ENCODE measurements at places on chromosomes 16 and 17.

- DNase-seq = no peak
Observed at GRCh38 chr16:84484579-84485254, 19.7 kb downstream of the MEAK7 start.

DNA sequence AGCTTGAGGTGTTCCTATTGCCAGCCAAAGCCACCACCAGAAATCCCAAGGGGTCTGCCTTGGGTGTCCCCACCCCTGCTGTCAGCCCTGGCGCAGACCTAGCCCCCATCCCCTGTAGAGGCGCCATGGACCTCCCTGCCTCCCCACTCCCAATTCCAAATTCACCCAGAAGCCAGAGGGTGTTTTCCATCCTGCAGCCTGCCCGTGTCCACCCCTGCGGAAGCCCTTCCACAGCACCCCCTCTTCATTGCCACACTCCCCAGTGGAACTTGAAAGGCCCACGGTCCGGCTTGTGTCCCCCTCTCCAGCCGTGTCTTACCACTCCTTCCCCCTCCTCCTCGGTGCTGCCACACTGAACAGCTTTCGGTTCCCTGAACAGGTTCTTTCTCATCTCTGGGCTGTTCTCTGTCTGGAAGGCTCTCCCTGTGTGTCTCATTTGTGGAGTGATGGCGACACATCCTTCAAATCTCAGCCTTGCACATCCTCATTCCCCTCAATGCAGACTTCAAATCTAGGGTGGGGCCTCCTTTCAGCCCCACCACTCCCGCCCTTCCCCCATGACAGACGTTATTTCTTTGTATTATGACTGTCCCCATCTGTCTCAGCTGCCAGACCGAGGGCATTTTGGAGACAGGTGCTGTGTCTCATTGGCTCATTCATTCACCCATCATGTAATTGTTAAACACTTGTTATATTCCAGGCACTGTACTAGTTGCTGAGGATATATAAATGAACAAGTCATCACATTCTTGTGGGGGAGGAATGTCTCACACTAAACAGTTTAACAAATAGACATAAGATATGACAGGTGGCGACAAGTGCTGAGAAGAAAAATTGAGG is 36.3 kb downstream of the ADGRG5 start:
- DNase-seq = no peak

DNA sequence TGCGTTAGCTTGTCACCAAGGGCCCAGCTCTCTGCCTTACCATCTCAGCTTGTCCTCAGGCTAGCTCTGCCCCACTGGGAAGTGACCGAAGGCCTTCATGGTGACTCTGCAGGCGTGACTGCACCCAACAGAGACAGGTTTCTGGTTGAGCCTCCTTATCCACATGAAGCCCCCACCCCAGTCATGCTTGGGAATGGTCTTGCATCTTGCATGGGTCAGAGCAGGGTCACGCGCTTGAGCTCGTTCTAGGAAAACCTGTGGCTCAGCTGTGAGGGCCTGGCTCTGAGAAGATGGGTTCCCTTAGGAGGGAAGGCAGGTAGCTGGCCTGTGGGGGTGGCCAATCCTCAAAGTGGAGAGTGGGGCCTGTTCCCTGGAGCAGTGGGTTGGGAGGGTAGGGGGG is 122.8 kb downstream of the BANP start:
- no peak for DNase-seq

DNA sequence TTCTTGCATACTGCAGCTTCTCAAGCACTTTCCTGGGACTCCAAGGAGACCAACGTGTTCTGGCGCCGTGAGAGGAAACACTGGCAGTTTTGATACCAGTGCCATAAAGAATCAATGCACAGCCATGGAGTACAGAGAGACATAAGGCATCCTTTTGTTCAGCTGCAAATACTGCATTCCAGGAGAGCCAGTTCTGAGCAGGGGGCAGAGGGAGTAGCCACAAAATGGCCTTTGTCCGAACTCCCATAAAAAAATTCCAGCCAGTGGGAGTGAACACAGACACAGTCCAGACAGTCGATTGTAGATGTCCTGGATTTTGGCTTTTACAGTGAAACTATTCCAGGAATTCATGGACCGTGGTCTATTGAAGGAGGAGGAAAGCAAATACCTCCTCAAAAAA is 36.2 kb upstream of the TEKT3 start:
- DNase-seq = no peak

GRCh38 chr16:80250381-80250780 is 290.4 kb upstream of the DYNLRB2 start:
- no peak for DNase-seq

DNA sequence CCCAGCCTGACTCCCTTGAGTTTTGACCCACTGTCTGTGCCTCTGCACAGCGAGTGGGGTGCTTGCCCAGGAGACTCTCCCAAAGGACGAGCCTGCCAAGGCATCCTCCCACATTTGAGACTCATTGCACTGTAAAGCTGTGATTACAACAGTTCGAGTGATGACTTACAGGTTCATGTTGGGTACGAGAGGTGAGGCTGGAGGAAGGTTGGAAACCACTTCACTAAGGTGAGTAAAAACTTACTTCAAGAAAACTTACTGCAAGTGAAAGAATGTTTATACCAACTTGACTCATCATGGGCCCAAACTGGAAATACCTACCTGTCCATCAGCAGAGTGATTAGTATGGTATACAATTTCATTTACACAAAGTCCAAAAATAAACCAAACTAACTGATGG is 360.1 kb upstream of the CDH11 start:
- no peak for DNase-seq

DNA sequence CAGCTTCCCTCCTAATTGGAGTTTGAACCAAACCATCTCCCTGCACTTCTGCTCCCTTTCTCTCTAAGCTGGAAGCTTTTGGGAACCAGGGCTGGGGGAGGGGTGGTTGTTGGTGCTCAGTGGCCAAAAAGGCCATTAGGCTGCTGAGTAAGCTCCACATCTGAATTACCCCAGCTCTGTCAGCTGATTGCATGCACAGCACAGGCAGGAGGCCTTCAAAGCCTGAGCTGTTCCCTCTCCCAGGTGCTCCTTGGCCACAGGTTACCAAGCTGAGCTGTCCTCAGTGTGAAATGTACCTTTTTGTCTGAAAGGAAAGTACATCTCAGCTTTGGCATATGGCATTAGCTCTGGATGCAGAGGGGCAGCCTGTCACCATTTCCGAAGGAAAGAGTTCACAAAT is 6.2 kb upstream of the TBKBP1 start:
- DNase-seq = no peak

GRCh38 chr16:71889147-71889546 is 5.2 kb upstream of the ZNF821 start:
- DNase-seq = no peak

DNA sequence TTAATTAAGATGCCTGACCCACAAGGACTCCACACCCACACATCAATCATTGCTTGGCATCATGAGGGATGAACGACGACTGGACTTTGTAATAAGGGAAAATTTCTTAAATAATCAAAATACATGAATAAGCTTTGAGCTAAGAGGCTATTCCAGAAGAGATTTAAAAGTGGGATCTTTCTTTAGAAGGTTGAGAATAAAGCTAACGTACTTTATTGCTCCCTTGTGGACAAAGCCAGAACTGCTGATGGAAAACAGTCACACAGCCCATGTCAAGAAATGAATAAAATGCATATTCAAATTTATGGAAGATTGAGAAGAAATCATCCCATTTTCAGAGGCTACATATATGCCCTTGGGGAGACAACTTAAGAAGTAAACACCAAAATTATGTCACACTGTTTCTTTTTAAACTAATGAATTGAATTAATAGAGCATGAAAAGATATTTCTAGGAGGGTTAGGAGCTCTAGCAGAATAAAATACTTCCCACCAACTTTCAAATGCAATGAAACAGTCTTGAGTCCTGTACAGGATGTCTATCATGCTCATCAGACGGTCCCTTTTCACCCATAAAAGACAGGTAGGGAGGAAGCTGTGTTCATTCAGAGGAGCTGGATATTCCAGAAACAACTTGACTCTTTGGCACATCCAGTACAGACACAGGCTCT is 60.2 kb upstream of the PHOSPHO1 start:
- peak; percentile 3 for DNase-seq

GRCh38 chr17:60390925-60391470 is 935 bp downstream of the USP32 start:
- no peak for DNase-seq

- DNase-seq = peak; percentile 34
Observed at GRCh38 chr16:82011199-82011641, at the start of gene SDR42E1. Gene SDR42E1, minus strand, starts transcription at chr16:82011470. Its CDS starts 10,612 bp downstream, at chr16:82000858.

DNA sequence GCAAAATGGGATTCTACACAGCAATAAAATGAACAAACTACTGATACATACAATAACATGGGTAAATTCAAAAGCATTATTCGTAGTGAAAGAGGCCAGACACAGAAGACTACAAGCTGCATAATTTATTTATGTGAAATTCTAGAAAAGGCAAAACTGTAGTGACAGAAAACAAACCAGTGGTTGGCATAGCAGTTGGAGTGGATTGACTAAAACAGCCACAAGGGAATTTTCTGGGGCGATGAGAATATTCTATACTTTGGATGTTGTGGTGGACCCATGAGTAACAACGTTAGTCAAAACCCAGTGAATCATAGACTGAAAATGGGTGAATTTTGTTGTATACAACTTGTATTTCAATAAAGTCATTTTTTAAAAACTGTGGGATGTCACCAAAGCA is 63.2 kb upstream of the RPL38 start:
- no peak for DNase-seq

DNA sequence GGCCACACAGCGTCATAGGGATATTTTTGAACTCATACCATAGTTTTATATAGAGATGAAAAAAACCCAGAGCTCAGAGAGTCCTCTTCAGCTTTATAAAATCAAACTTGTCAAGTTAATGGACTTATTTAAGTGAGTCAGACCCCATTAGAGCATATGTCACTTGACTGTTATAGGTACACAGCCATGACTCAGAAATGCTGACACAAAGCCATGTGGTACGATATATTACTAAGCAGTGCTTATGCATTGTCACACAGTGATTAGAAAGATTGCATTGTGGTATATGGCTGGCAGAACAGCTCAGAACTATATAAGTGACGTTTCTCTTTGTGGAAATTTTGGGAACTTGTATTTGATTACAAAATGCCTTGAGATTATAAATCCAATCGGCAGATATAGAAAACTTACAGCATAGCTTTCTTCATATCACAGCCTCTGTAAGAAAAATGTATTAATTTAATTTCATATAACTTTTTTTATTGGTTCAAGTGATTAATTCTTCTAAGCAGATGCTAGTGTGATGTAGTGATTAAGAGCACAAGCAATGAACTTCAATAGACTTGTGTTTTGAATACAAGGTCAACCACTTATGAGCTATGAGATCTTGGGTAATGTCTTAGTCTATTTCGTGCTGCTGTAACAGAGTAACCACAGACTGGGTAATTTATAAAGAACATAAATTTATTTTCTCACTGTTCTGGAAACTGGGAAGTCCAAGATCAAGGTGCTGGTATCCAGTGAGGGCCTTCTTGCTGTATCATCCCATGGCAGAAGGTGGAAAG is 25.8 kb upstream of the GINS3 start:
- DNase-seq = no peak

DNA sequence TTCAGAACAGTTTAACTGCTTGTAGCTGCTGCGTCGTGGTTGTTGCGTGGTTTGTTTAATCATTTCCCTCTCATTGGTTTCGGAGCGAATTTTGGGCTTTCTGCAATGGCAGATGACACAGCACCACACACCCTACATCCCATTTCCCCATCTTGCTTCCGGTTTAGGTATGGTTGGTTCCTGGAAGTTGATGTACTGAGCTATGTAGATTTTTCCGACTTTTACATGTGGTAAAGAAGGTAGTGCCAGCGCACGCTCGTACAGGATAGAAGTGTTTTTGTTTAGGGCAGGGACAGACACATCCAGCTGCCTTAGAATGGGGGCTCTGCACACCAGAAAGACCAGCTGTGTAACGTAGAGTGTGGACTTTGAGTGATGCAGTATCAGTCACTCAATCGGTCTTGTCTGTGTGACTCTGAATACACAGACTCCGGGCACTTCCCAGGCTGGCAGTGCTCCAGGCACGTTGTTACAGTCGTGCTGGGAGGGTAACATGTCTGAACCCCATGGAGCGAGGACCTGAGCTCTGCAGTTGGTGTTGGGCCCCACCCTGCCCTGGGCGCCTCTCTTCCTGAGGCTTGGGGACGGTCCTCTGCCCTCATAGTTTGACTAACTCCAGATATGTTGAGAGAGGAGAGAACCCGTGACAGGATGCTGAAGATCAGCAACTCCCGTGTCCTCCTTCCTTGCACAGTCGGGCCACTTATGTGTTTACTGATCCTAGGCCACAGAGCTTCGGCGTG is 172.0 kb upstream of the CHMP6 start:
- no peak for DNase-seq

GRCh38 chr16:73347500-73348375 is 299.8 kb upstream of the ZFHX3 start:
- no peak for DNase-seq

GRCh38 chr17:81114351-81115093 is 50.8 kb upstream of the PVALEF start:
- no peak for DNase-seq

- DNase-seq = no peak
Observed at GRCh38 chr17:50833510-50834428, 1.6 kb upstream of the WFIKKN2 start.

DNA sequence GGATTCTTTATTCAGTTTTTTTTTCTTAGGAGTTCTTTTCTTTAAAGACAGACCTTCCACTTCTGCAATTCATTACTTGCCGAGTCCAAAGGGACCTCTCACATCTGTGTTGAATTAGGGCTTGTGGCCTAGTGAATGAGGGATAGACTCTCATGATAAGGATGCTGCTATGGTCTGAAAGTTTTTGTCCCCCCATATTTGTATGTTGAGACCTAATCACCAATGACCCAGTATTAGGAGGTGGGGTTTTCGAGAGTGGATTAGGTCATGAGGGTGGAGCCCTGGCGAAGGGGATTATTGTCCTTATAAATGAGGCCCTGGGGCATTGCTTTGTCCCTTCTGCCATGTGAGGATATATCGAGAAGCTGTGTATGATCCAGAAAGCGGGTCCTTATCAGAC is 9.5 kb downstream of the KRT12 start:
- no peak for DNase-seq

GRCh38 chr16:22948603-22949368 is 134.8 kb downstream of the HS3ST2 start:
- peak; percentile 17 for DNase-seq

- no peak for DNase-seq
Observed at GRCh38 chr16:55501549-55502322, 7.1 kb upstream of the LPCAT2 start.

DNA sequence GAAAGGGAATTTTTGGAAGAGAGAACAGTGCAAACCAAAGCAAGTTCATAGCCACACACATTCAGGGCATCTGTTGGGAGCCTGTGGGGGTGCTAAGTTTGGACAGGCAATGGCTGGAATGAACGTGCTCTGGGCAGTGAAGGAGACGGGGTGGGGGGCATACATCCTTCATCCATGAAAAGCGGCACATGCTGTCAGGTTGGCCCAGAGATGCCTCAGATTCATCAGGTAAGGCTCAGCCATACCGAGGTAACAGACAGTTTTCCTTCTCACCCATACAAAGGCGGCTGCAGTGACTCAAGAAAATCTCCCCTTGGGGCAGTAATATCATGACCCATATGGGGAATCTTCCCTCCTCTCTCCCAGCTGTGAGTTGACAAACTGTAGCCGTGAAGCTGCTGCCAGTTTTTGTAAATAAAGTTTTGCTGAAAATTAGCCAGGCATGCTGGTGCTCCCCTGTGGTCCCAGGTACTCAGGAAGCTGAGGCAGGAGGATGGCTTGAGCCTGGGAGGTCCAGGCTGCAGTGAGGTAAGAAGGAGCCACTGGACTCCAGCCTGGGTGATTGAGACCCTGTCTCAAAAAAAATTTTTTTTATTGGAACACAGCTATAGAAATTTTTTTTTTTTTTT is 9.2 kb upstream of the UBALD2 start:
- DNase-seq = no peak

GRCh38 chr16:48271728-48272127 is 24.4 kb upstream of the ABCC11 start:
- no peak for DNase-seq

Data from activated CD4-positive, alpha-beta T cell treated with anti-CD3 and anti-CD28 coated beads for 24 hours (primary cell).